NCI-H1105 (cell line): ENCODE measurements at places on chromosomes 1 and 21.

DNA sequence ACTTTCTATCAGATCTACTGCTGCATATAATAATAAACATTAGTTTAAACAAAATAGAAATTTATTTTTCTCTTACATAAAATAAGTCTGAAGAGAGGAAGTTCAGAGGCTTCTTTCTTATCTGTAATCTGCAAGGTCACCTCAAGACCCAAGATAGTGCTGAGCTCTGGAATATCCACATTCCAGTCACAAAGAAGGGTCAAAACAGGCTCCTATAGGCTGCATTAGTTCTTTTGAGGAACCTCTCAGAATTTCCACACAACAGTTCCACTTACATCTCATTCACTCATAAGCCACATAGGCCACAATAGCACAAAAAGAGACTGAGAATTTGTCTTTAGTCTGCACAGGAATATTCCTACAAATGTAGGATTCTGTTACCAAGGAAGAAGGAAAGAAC is 15.4 kb downstream of the DYNLT5 start:
- DNase-seq, result no peak

DNA sequence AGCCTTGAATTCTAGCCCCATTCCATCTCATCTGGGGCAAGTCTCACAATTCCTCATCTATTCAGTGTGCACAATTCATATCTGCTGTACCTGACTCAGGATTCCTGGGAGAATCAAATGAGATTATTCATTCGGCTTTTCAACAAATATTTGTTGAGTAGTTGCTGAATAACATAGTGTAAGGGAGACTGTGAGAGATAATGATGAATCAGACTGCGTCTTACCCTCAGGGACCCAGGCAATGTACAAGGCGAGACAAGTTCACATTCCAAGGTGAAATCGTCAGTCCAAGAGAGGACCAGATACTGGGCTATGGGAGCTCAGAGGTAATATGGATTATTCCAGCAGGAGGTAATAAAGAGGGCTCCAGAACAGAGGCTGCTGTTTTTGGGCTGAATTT is 67.8 kb upstream of the SMYD2 start:
- DNase-seq, result no peak

- no peak for DNase-seq
Measured at GRCh38 chr1:205715628-205716027, 34.4 kb downstream of the NUCKS1 start.

GRCh38 chr1:86259390-86259789 is 102.8 kb upstream of the COL24A1 start:
- DNase-seq, result no peak

DNA sequence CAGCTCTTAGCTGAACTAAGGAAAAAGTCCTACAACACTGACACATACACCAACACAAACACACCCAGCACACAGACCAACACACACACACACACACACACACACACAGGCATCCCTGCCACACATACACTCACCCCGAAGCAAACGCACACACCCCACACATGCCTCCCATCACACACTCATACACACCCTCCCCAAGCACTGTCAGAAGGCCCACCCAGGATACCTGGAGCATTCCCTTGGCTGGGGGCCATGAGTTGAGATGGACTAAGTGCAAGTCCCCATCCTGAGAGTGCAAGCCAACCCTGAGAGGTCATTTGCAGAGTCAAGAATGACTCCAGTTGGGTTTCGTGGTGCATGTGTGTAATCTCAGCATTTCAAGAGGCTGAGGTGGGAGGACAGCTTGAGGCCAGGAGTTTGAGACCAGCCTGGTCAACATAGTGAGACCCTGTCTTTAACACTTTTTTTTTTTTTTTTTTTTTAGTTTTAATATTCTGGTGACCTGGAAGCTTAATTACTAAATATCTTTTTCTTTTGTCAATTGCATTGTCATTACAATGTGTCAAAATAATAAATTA is 117.3 kb downstream of the RHOU start:
- no peak for DNase-seq
